ENCODE measurements at places on chromosomes 13 and 19.

GRCh38 chr19:39935364-39935661 is 879 bp upstream of the FCGBP start:
- no peak for DNase-seq

GRCh38 chr13:90835826-90836225 is 511.7 kb upstream of the MIR17HG start:
- no peak for DNase-seq

- DNase-seq, result no peak
Measured at GRCh38 chr19:31146546-31147183, 202.6 kb downstream of the TSHZ3 start.

DNA sequence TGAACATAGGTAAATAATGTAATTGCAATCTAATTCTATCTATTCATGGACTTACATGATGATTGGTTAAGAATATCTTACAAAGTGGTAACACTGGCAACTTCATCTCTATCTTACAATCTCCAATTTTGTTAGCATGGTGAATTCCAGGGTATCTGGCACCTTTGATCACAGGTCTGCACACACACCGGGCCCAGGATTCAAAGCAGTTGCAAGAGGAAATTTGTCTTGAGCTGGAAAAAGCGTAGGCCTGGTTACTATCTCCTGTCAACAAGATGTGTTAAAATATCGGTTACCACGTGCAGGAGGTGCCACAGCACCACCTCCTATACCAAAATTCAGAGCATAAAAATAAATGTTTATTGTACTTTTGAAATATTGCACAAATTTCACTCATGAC is 2428.4 kb downstream of the PCDH9 start:
- DNase-seq, result no peak

DNA sequence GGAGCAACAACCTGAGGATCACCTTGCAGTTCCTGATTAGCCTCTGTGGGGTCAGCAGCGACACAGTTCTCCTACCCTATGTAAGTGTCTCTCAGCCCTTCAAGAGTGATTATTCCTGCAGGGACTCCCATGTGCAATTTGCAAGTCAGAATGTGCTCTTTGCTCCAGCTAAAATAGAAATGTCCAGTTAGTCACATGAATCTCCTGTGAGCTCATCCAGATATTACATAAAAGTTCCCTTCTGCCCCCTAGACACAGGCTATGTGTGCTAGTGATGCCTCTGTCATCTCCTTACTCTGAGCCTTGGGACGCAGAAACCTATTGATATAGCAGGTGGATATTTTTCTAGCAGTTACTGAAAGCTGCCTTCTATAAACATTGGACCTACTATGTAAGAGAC is 105.5 kb downstream of the ZAR1L start:
- no peak for DNase-seq

DNA sequence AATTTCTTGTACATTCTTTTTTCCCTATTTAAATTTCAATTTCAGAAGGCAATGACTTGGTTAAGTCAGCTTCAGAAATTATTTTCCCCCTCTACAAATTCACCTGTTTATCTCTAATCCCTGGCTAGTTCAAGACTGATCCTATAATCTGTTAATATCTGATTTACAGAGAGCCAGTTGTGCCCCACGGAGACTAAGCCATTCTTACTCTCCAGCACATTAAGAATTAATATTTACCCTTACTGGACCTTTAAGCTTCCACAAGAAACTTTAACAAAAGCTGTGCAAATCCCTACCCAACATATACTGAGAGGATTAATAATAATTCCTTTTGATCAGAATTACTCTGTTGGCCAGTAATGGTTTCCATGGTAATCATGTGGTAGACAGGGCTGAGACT is 786.2 kb downstream of the PCDH9 start:
- no peak for DNase-seq

DNA sequence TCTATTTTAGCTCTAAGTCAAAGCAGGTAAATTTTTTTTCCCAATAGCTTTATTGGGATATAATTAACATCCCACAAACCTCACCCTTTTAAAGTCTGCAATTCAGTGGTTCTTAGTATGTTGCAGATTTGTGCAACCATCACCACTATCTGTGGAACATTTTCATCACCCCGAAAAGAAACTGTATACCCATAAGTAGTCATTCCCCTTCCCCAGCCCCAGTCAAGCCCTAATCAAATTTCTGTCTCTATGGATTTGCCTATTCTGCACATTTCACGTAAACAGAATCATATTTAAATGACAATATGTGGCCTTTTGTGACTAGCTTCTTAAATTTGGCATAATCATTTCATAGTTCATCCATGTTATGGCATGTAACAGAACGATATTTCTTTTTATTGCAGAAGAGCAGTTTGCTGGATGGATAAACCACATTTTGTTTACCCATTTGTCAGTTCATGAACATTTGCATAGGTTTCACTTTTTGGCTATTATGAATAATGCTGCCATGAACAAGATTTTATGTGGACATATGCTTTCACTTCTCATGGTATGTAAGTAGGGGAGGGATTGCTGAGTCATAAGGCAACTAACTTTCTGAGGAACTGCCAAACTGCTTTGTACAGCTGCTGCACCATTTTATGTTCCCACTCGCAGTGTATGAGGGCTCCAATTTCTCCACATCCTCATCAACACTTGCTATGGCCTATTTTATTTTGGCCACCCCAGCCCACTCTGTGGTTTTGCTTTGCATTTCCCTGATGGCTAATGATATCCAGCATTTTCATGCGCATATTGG is 10.9 kb downstream of the SLC46A3 start:
- DNase-seq, result no peak

- DNase-seq, result no peak
Measured at GRCh38 chr13:78631077-78631476, 27.7 kb upstream of the POU4F1 start.

- DNase-seq, result no peak
Measured at GRCh38 chr19:3452171-3452941, 28.0 kb downstream of the SMIM24 start.
